RPMI7951 (cell line): ENCODE measurements at places on chromosomes 2 and 18. TPM values are rescaled to one million over a fixed set of nuclear protein-coding genes. Genes with fewer than 3 reads are reported as not detected.

DNA sequence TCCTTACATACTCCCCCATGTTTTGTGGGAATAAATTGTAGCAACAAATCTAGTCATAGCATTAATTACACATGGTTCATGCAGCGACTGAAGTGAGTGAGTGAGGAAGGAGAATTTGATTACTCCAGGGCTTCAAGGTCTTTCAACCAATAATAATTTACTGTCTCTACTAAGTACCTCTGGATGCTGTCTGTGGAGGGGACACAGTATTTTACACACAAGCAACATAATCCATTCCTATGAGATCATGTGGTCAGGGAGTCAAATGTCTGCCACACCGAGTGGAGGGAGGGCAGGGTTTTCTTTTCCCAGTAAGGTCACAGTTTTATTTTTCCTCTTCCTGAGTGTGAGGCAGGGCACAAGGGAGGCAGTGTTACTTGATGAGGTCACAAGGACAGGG is 334.7 kb upstream of the CELF4 start:
- no peak for DNase-seq

DNA sequence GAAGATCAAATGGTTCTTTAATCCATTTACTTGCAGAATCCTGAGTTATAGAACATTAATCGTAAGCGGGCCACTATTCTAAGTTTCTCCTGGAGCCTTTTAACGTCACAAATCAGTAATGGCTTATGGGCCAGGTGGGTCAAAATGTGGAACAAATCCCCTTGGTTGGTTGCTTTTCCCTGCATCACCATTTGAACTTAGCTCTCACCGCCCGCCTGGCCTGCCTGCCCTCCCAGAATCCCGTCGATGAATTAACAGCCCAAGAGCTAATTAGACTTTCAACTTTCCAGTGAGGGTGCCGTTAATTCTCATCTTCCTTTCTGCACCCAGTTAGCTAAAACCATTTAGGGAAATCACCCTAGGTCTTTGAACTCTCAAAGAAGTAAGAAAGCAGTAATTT is 205.5 kb downstream of the RNF152 start:
- no peak for DNase-seq

- no peak for DNase-seq
Observed at GRCh38 chr18:78242806-78243205, 736.8 kb upstream of the SALL3 start.

- no peak for DNase-seq
Observed at GRCh38 chr2:159710601-159711180, 1.6 kb upstream of the MARCHF7 start.

- DNase-seq = no peak
Observed at GRCh38 chr2:60954139-60954538, 63.4 kb upstream of the PEX13 start.

DNA sequence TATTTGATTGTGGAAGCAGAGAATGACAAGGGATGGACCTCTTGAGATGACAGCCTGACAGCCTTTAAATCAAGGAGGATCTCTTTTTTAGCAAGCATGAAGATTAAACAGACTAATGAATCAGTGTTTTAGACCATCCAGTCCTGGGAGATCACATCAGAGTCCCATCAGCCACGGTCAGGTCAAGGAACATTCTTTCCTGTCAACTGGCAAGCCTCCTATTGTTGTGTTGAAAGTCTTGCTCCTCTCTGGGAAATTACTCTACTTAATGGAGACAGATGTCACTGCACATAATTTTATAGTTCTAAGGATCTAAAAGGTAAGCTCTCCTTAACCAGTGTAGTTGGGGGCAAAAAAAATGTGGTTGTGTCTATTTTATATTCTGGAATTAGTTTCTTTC is 469.0 kb downstream of the TMEM182 start:
- no peak for DNase-seq

DNA sequence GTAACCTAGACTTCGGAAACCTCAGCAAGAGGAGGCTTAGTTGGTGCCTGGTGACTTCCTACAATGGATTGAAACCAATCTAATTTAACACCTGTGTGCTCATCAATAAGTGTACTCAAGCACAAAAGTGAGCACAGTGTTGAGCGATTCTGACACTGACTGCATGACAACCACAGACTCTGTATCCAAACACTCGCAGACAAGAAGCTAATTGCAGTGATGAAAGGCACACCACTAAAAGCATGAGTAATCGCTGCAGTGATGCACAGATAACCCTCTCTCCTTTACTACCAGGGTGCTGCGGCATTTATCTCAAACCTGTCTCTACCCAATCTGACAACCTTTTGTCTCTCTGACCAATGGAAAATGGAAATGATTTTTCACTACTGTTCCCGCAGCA is 168.1 kb downstream of the AFF3 start:
- peak; percentile 68 for DNase-seq

FHOD3 gene
- 13.7 and 15.1 TPM in 2 replicates for total RNA-seq

DNA sequence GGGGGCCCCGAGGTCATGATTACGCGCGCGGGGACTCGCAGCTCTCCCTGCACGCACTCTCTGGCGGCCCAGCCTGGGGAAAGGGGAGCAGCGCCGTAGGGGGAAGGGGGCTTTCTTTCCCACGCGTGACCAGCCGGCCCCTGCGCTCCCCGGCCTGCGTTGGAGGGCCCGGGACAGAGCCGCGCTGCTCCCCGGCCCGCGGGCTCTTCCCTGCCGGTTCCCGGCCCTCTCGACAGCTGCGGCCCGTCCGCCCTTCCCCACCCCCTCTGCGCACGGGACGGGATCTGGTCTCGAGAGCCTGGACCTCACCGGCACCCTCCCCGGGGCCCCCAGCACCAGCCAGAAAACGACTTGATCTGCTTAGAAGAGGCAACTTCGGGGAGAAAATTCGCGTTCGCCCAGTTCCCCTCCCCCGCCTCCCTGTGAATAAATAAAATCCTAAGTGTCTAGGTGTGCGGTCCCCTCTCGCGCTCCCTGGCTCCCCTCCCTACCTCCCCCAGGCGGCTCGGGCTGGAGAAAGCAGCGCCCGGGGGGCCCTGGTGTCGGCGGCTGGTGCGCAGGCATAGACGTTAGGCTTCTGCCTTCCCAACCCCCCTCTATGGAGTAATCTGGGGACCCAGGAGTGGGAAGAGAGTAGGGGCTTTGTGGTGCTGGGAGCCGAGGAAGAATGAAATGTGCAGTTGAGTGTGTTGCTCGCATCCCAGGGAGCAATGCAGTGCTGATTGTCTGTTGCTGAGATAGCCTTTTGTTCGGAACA is 803 bp upstream of the FIGN start:
- DNase-seq = peak; percentile 60

GRCh38 chr2:119223521-119224390 is at the start of gene STEAP3:
Gene STEAP3 (plus strand): TSS chr2:119223834. CDS start chr2:119231013, 7,179 bp downstream.
- DNase-seq = peak; percentile 84

CHRNA1 gene
- 7.5 and 10.6 TPM in 2 replicates for total RNA-seq

TXNDC2 gene
- total RNA-seq = 0.10 and 0.12 TPM in 2 replicates
